ENCODE measurements at places on chromosomes 3 and 15.

DNA sequence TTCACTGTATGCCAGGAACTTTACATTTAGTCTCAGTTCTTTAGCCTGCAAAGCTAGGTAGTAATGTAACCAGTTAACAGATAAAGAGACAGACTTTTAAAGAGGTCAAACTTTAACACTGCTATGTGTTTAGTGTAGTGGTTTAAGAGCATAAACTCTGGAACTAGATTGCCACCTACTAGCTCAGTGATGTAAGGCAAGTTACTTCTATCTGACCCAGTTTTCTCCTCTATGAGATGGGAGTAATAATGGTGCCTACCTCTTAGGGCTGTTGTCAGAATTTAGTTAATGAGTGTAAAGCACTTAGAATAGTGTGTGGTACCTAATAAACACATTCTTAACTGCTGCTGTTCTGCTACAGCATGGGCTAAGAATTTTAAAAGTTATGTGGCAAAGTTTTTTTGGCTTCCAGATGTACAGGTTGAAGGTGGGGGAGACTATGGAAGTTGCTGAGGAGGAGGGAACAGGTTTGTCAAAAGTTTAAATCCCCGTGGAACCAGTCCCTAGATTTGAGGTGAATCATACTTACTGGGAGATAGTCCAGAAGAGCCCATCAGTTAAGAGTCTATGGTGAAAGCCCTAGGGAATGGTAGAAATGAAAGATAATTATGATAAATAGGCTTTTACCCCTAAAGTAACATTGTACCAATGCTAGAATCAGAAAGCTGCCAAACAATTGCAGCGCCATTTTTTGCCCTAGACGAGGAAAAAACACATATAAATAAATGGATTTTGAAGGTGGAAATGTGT, 13.9 kb downstream of the TSC22D2 start:
- DNase-seq: no peak

DNA sequence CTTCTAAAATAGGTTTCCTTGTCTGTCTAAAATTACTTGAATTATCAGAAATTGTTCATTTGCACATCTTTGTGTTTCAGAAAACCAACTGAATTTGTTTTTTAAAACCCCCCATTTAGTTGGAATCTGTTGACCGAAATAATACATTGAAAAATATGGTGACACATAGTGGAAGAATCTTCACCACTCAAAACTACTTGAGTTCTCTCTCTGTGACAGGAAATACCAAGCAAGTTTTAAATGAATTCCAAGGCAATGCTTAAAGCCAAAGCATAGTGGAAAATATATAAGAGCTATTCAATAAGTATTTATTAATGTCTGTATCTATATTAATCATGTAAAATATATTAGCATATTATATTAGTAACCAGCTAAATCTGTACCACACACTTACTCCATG, 224.9 kb upstream of the COL8A1 start:
- no peak for DNase-seq

DNA sequence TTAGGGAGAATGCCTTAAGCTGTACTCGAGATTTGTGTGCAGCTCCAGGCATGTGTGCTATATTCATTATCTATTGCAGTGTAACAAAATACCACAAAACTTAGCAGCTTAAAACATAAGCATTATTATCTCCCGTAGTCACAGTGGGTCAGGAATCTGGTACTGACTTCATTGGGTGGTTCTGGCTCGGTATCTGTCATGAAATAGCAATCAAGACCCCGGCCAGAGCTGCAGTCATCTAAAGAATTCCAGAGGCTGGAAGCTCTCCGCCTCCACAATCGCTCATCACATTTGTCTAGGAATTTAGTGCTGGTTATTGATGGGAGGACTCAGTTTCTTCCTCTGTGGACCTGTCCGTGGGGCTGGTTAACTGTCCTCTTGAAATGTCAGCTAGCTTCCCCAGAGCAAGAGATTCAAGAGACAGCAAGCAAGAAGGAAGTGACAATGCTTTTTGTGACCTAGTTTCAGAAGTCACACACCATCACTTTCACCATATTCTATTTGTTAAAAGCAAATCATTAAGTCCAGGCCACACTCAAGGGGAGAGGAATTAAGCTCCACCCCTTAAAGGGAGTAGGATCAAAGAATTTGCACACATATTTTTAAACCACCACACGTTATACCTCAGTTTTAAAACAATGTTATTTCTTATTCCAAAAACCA, 76.1 kb downstream of the TOP2B start:
- DNase-seq: peak; percentile 13

GRCh38 chr15:54206586-54207321, 228.5 kb downstream of the UNC13C start:
- no peak for DNase-seq

DNA sequence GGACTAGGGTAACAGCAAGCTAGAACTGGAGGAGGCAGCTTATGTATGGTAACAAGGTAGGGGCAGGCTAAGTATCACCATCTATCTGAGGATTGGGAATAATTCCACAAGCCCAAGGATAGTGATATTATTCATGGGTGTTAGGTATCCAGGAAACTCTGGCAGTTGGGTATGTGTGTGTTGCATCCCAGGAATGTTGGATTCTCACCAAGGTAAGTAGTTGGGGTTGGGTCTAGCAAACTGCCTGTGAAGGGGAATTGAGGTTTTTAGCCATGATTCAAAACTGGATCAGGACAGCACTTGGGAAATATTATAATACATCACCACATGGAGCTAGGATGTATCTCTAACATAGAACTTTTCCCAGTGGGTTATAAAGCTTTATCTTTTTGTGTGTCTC, 626.4 kb upstream of the GOLIM4 start:
- no peak for DNase-seq

GRCh38 chr3:78957456-78957855, 810.3 kb downstream of the ROBO1 start:
- DNase-seq: no peak

DNA sequence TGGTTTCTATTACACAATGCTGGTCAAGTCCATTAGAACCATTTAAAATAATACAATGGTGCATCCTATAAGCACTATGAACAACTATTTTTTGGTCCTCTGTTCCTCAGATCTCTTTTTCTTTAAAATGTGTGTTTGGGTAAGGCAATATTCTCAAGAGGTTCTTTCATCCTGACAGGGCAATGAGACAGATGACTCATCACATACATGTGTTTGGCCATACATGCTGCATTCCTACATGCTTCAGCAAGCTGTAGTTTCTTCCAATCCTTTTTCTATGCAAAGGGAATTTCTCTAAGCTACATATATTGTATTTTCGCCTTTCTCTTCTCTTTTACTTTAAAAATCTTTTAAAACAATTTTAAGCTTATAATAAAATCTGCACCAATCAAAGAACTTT, 52.7 kb downstream of the OTOL1 start:
- no peak for DNase-seq

- DNase-seq: no peak
Measured at GRCh38 chr3:171832989-171833388, 10.2 kb upstream of the TMEM212 start.

GRCh38 chr15:77846986-77847385, 214.3 kb upstream of the LINGO1 start:
- no peak for DNase-seq

DNA sequence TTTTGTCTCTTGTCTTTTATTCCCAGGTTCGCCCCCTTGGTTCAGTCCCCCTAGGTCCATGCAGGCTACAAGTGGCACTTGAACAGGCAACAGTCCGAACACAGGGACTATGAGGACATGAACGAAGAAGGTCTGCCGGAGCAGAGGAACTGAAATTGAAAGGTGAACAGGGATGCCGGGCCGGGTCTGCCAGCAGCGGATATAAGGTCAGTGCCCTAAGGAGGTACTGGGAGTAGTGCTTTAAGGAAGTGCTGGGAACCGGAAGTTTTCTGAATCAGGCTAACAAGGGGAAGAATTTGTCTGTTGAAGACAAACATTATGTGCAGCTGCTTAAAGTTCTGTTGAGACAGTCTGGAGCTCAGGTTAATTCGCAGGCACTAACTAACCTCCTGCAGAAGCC, 46.8 kb downstream of the LSM3 start:
- DNase-seq: peak; percentile 47

GRCh38 chr3:157782236-157782635, 279.0 kb upstream of the VEPH1 start:
- DNase-seq: no peak

DNA sequence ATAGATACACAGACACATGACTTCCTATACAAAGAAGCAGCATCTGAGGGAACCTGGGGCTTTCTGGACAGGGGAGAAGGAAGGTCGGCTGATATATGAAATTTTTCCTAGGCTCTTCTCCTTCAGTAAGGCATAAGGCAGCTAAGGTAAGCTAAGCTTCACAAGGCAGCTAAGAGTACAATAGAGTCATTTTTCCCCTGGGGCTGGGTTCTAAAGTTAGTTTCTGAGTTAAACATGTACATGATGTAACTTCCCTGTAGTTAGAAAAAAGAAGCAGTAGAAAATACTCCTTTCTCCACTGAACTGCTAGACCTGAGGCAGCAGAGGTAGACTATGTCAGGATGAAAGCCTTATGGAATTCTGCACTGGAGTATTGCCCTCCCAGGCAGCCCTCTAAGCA, 109.6 kb downstream of the PLD1 start:
- DNase-seq: no peak

DNA sequence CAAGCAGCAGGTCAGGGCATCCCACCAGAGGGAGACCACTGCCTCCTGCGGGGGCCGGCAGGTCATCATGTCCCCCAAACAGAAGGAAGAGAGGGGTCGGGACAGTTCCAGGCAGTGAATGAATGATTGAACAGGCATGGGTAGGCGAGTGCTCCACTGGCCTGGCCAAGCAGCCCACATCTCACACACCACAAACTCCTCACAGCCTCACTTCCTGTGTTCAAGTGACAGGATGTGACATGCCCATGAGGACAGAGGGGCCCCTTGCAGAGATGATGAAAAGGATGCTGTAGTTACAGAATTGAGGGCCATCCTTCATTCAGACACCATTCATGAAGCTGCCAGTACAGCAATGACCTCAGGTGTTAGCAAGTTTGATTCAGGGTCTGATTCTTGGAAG, 3.7 kb downstream of the IQSEC1 start:
- DNase-seq: peak; percentile 31

DNA sequence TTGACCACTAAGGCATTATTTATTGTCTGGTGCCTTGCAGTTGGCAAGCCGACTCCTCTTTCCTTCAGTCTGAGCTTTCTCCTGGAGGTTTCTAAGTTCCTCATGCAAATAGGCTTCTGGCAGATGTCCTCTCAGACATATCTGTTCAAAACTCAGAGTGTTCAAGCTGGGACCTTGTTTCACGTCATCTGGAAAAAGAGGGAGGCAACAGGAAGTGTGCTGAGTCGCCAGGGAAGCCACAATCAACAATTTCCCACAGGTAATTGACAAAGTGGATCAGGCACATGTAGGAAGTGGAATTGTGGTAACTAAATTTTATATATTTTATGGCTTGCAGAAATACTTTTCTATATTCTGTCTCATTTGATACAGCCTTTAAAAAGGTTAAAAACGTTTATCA, 14.6 kb downstream of the SCG5 start:
- no peak for DNase-seq

DNA sequence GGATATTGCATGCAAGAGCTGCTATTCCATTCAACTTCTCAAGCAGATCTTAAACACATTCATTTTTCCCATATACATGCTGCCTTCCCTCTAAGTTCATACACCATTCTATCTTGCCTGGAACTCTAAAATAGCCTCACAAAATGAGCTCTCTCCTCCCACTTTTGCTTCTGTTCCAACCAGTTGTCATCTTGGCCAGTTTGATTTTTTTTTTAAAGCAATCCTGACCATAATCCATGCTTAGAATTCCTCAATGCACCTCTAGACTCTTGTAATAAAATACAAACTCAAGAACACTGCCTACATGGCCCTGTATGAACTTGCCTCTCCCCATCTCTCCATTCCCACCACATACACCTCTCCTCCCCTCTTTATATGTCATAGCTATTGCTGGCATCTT, 68.6 kb upstream of the NPHP3 start:
- DNase-seq: no peak

DNA sequence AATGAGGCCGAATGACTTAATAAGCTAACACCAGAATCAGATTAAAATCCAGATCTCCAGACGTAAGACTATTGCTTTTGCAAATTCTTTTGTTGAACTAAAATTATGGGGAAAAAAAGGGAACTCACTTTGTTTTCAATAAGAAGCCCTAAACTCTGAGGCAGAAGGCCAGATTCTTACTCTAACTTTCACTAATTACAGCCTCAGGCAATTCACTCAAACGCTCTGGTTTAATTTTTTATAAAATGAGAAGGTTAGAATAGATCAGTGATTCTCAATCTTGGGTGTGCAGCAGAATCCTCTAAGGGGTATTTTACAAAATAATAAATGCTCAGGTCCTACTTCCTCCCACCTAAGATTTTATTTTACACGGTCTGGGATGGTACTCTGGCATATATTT, 38.1 kb downstream of the C3orf70 start:
- DNase-seq: no peak

DNA sequence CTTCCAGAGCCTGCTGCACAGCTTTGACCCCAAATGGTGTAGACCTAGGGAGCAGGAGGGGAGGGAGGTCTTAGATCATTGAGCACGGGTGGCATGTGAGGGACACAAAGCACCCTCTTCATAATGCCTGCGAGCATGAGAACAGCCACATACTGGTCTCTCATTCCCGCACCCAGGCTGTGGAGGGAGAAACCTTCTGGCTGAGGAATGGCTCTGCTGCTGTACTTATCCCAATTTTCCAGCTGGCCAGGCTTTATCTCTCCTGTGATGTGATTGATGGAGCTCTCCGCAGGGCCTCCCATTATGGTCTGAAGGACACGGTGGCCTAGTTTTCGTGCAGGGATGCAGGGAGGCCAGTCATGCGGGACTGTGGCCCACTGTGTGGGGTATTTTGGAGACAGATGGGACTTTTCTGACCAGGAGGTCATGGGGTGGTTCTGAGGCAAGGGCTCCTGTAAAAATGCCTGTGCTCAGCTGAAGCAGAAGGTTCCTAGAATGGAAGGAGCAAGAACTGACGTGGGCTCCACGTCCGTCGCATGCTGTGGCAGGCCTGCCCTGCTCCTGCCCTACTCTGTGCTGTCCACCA, 251.5 kb downstream of the PLCL2 start:
- no peak for DNase-seq

- DNase-seq: no peak
Measured at GRCh38 chr3:117688583-117688982, 979.0 kb downstream of the TUSC7 start.

DNA sequence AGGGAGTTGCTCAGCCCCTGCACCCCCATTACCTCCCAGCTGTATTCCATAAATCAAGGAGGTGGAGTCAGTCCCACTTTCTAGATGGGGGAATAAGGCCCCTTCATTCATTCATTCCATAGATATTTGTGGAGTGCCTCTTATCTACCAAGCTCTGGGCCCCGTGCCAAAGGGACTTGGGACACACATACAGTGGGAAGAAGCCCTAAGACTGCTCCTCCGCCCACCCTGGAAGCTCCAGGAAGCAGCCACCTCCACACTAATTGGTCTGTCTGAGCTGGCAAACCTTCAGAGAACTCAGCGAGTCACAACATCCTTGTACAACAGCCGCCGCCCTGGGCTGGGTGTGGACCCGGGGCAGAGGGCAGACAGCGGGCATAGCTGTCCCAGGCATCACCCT, 6.4 kb downstream of the STRA6 start:
- DNase-seq: peak; percentile 46

DNA sequence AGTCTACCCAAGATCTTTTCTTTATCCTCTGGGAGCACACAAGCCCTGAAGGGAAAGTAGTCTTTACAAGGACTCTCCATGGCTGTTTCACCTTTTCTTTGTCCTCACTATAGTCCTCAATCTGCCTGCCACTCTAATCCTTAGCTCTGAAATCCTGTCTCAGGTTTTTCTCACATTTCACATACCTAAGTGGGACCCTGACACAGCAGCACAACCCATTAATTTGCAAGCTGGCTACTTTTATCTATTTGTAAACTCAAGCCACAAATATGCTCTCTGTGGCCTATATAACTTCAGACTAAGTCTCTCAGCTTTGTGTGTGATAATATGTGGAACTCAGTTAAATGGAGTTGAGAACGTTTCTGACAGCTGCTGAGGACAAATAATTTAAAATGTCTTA, 19.8 kb downstream of the SIN3A start:
- no peak for DNase-seq

All from inflammatory macrophage treated with lipopolysaccharide for 4 hours (primary cell).